ENCODE measurements at places on chromosomes 1 and 21.

GRCh38 chr1:225280563-225280962 lies 147.3 kb downstream of the LBR start:
- DNase-seq = no peak

GRCh38 chr1:172870901-172871606 lies 179.7 kb downstream of the TNFSF18 start:
- no peak for DNase-seq

- DNase-seq = no peak
Measured at GRCh38 chr1:150150133-150151021, 661 bp downstream of the PLEKHO1 start.

- DNase-seq = no peak
Measured at GRCh38 chr1:236523704-236524141, at the start of gene LGALS8. TSS of gene LGALS8 (plus strand) at chr1:236523982. CDS start at chr1:236526071, 2,089 bp downstream.

- DNase-seq = no peak
Measured at GRCh38 chr1:167661527-167662426, 31.7 kb downstream of the RCSD1 start.

- DNase-seq = no peak
Measured at GRCh38 chr21:44913425-44914175, 7.1 kb downstream of the ITGB2 start.

GRCh38 chr1:53956308-53957168 lies 10.4 kb downstream of the LRRC42 start:
- DNase-seq = no peak

- no peak for DNase-seq
Measured at GRCh38 chr1:153659656-153660055, 1.2 kb downstream of the SNAPIN start.

- DNase-seq = no peak
Measured at GRCh38 chr21:37496972-37497371, 130.4 kb downstream of the DYRK1A start.

DNA sequence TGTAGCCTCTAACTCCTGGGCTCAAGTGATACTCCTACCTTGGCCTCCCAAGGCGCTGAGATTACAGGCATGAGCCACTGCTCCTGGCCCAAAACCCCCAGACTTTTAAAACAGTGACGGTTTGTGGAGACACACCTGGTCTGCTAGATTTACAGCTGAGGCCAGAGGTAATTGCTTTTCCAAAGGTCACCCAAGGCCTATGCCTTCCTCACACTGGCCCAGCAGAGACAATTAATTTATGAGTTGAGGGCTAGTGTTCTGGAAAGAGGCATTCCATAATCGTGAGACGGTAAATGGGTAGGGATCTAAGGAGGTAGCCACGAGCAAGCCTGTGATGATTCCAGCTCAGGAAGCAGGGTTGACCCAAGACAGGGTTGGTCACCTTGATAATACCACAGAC lies 12.4 kb upstream of the PARP1 start:
- no peak for DNase-seq

GRCh38 chr1:16888860-16889816 lies 6.6 kb upstream of the RNU1-2 start:
- DNase-seq = peak; percentile 87

GRCh38 chr1:62621907-62622306 lies 24.6 kb downstream of the ANGPTL3 start:
- no peak for DNase-seq

GRCh38 chr21:16983420-16983819 lies 529.4 kb upstream of the CXADR start:
- no peak for DNase-seq

DNA sequence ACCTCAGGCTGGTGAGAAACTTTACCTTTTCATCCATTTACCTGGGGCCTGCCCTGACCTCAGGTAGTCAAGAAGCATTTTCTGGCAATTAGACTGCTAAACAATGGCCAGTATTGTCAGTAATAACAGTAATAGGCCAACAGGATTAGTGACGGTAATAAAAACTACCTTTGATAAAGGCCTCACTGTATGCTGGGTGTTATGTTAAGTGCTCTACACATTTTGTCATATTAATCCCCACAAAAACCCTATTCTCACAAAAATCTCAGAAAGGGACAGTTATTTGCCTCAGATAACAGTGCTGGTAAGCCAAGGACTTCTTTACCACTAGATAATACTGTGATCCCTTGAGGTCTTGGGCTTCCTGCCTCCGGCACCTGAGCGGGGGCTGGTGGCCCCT lies 191.4 kb downstream of the FOXD2 start:
- DNase-seq = no peak

DNA sequence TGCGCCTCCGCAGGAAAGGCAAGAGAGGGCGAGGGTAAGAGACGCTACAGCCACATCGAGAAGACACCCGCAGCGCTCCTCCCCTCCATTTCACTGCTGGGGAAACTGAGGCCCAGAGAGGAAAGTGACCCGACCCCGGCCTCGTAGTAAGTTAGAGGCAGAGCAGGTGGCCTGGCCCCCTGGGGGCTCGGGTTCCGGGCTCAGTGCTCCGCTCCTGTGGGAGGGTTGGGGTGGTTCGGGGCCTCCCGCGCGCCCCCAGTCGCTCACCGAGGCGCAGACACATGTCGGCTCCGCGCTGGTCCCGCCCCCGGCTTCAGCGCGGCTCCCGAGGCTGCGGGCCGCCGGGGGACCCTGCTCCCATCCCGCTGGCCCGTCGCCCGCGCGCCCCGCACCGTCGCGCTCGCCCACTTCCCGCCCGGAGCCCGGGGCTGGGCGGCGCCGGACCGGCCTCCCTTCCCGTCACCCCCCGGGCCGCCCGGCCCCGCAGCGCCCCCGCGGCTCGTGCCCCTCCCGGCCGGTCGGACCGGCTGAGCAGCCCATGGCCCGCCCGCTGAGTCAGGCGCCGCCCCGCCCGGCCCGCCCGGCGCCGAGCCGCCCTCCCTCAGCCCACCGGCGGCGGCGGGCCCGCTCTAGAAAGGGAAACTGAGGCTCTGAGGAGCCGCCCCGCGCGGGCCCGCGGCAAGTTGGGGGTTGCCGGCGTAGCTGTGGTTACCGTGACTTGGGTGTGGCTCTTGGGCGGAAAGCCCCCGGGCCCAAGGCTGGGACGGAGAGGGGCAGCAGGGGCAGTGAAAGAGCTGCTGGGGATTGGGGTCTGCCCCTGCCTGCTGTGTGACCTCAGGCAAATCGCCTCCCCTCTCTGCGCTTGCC lies at the start of gene TMEM54:
Gene TMEM54 (minus strand): TSS at position 434 of the 867 bp plus-strand sequence. CDS start 151 bp downstream, at position 283.
- no peak for DNase-seq

DNA sequence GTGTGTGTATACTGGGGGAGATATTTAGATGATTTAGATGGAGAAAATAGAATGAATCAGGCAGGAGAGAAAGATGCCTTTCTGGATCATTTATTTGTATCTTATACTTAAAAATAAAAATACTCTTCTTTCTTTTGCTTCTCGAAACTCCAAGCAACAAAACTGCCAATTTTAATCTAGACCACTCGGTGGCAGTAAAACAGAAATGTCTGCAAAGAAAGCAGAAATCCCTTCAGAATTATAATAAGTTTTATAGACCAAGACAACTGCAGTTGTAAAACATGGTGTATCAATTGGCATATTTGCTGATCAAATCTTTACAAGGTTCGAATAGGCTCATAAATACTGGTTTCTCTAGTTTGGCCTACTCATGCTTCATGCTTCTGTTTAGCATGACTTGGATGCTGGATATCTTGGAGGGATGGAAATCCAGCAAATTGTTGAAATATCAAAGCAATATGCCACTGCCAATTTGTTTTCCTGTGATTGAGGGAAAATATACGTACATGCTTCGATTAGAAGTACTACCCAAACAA lies 15.1 kb upstream of the C1orf87 start:
- DNase-seq = no peak

GRCh38 chr1:38029685-38030511 lies 16.7 kb downstream of the POU3F1 start:
- peak; percentile 71 for DNase-seq

GRCh38 chr1:226735576-226735975 lies 3.5 kb downstream of the ITPKB start:
- no peak for DNase-seq

DNA sequence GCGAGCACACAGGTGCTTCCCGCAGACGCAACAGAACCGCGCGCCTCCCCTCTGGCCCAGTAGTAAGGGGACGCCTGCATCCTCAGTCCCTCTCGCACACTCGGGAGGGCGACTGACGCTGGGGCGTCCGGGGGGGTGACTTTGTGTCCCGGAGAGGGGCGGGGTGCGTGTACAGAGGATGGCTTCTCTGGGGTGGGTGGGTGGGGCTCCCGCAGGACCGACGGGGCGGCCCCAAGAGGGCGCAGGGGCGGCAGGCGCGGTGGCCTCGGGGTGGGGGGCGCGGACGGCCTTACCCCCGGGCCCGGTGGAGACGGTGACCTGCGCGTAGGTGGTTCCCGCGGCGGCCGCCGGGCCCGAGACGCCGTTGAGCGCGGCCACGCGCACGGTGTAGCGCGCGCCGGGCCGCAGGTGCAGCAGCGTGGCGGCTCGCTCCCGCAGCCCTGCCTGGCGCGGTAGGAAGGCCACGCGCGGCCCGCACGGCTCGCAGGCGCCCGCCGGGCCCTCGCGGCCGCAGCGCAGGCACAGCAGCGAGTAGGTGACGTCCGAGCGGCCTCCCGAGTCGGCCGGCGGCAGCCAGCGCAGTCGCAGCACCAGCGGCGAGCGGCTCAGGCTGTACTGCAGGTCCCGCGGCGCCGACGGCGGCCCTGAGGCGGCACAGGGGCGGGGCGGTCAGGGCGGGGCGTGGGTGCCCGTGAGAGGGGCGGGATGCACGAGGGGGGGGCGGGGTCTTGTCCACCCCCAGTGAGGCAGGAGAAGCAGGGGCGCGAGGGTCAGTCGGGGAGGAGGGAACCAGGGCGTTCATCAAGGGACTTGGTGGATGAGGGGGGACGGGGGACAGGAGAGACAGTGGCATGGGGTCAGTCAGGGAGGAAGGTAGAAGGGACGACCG lies 12.1 kb downstream of the EPHA10 start:
- DNase-seq = peak; percentile 35

DNA sequence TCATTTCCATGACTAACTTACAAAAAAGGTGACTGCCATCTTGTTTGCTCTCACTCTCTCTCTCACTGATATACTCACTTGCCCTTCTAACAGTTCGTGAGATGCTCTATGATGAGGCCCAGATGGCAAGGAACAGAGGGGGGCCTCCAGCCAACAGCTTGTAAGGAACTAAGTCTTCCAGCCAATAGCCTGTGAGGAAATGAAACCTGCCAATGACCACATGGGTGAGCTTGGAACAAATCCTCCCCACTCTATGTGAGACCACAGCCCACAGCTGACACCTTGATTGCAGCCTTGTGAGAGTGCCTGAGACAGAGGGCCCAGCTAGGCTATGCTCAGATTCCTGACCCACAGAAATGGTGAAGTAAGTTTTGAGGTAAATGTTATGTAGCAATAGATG lies 153.7 kb downstream of the HHIPL2 start:
- DNase-seq = no peak

- DNase-seq = no peak
Measured at GRCh38 chr1:224730540-224730939, 114.4 kb downstream of the CNIH3 start.

DNA sequence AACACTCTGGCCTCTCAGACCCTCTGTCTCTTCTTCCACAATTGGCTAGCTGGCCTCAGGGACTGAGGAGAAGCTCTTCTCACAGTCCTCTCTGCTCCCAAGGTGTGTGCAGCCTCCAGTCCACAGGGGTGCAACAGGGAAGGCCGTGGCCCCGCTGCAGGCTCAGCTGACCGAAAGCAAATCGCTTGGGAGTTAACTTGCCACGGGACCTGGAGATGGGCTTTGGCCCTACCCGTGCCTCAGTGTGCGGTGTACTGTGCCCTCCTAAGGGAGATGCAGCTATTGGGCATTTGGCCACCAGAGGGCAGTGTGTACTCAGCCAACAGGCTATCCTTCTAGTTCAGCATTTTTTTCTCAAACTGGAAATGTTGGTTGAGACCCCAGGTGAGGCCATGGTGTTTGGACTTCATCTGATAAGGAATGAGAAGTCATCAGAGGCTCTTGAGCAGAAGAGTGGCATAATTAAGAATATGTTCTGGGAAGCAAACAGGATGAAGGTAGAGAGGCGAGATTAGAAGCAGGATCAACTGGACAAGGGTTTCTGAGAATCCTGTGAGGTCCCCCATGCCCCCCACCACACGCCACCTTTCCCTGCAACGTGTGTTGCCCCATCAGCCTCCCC lies 42.5 kb upstream of the TMEM125 start:
- DNase-seq = peak; percentile 95

DNA sequence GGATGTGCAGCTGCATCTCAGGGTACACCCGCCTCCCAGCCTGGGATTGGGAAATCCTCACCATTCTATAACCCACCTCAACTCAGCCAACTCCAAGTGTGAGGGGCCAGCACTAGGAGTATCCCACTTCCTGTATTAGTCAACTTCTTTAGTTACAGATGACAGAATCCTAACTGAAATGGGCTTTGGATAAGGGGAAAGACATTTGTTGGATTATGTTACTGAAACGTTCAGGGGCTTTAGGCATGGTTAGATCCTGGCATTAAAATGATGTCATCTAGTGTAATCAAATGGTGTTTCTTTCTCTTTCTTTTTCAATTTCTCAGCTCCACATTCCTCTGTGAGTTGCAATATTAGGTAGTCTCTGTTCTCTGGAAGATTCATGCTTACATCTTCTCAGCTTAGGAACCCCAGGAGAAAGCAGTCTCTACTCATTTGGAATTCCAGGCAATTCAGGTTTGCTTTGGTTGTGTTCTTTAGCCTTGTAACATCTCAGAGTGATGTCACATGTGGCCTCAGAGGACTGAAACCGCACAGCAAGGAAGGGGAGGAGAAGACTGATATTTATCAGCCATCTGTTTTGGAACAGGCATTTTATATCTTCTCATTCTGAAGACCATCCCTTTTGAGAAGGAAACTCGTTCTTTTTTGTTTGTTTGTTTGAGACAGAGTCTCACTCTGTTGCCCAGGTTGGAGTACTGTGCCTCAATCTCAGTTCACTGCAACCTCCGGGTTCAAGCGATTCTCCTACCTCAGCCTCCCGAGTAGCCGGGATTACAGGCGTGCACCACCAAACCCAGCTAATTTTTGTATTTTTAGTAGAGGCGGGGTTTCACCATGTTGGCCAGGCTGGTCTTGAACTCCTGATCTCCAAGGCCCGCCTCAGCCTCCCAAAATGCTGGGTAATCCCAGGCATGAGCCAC lies 18.9 kb upstream of the TMEM54 start:
- DNase-seq = no peak

DNA sequence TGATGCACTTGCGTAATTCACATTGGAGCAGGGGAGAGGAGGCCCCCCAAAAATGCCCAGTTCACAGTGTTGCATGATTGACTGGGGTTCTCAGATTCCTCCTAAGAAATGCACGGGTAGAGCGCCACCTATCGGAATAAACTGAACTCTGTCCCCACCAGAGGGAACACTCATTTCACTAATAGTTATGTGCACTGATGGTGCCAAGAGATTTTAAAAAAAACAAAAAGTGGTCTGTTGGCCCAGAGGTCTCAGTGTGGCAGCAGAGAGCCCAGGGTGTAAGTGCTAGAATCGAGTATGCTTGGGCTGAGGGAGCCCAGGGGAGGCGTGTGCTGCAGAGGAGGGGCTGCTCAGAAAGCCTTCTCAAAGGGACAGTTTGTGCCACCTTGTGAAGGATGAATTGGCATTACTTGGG lies 6.9 kb downstream of the PINK1 start:
- no peak for DNase-seq

DNA sequence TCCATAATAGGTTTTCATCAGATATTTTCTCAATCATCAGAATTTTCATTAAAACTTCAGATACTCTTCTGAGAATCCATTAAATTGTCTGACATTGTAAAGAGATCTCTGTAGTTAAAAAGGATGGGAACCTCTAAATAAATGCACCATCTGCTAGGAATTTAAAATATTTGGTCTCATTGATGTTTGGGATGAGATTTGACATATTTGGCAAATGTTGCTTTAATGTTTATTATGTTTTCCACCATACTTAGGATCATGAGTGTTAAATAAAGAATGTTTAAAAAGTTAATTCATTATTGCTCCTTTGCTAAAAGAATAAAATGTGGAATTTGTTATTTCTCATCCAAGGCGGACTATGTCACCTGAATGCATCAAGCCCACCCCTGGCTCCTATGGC lies 85.5 kb upstream of the VANGL1 start:
- DNase-seq = no peak
